Gastrocnemius medialis (tissue), 4 donors: ENCODE measurements at places on chromosomes 13 and 19. TPM values are rescaled to one million over a fixed set of nuclear protein-coding genes. Genes with fewer than 3 reads are reported as not detected.
A peak's percentile ranks its signal among the peaks of the same experiment; 100 is the strongest.

DNA sequence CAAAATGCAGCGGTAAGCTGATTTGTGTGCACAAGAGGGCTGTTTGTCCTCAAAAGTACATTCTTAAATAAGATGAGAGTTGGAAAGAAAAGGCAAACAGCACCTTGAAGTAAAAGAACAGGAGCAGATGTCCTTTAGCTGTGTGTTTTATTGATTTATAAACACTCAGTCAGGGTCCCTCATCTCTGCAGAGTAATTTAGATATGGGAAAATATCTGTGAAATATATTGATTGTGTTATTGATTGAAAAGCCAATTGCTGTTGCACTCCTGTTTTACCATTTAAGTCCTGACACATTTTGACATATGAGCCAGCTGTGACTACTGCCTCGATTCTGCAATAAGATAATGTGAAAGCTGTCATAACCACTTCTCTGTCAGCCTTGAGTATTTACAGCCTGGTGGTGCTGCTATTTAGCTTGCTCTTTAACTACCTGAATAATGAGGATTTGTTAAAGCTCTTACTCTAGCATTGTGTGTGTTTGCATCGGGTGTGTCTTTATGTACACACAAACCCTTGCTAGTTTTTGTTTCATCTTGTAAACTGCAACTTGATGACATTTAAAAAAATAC, 550.1 kb downstream of the DACH1 start:
- DNase-seq: no peak

- no peak for DNase-seq
Measured at GRCh38 chr13:32035716-32036115, 4.1 kb downstream of the FRY start.

- DNase-seq: peak; percentile 75
Measured at GRCh38 chr13:110912651-110913051, 2.2 kb downstream of the ANKRD10 start.

GRCh38 chr13:51885651-51886050, 23.9 kb downstream of the CCDC70 start:
- DNase-seq: no peak

DNA sequence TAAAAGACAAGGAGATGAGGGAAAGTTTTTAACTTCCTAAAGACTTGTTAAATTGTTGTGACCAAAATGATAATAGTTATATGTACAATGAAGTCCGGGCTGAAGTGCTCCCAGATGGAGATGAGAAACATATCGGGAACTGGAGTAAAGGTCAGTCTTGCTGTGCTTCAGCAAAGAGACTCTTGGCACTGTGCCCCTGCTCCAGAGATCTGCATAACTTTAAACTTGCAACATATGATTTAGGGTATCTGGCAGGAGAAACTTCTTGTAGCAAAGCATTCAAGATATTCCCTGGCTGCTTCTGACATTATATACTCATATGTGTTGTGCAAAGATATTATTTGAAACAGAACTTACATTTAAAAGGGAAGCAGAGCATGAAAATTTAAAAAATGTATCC, 786.6 kb upstream of the SLITRK6 start:
- no peak for DNase-seq

GRCh38 chr13:39099231-39099630, 61.0 kb downstream of the NHLRC3 start:
- no peak for DNase-seq

DNA sequence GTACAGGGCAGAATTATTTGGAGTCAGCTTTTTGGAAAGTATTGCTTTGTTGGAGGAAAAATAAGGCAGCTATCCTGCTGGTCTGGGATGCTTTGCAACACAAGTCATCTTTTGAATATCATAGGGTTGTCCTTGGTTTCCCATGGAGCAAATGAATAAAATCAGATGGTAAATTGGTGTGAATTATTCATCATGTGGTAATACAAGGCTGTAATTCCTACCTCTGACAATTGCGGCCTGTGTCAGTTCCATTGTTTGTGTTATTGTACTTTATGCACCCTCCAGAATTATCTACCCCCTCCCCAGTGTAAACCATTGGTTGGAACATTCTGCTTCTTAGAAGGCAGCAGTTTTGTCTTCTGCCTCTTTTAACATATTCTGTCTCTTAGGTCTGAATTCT, 46.2 kb downstream of the RNASEH2B start:
- no peak for DNase-seq

- no peak for DNase-seq
Measured at GRCh38 chr19:38735257-38735686, 9.0 kb downstream of the CAPN12 start.

GRCh38 chr13:61695147-61695546, 279.5 kb upstream of the PCDH20 start:
- DNase-seq: no peak

DNA sequence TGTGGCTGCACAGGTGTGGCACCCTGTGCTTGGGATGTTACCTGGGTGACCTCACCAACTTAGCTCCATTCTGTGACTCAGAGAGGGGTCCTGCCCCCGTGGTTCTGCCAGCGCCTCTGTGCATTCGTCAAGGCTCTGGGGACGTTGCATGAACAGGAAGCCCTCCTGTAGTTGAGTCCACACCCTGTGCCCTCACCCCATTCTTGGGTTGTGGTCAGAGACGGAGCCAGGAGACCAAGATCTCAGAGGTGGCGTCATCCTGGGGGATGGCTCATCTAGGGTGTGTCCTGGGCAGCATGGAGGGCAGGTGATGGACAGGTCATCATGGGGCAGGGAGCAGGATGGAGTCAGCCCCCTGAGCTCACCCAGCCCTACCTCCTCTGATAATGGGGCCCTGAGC, 2.5 kb downstream of the COX6B2 start:
- DNase-seq: no peak

- no peak for DNase-seq
Measured at GRCh38 chr13:39401756-39402155, 201.2 kb downstream of the LHFPL6 start.

DNA sequence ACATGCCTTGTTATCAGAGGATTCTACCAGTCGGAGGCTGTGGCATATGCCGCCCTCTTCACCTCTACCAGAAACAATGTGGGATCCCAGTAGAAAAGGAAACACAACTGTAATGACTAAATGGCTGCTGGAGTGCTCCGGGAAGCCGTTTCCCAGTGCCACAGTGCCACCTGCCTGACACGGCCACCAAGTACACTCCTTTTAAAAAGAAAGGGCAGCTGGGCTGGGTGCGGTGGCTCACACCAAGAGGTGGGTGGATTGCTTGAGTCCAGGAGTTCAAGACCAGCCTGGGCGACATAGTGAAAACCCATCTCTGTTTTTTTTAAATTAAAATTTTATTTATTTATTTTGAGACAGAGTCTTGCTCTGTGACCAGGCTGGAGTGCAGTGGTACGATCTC, 67.3 kb downstream of the TRPM4 start:
- DNase-seq: no peak

DNA sequence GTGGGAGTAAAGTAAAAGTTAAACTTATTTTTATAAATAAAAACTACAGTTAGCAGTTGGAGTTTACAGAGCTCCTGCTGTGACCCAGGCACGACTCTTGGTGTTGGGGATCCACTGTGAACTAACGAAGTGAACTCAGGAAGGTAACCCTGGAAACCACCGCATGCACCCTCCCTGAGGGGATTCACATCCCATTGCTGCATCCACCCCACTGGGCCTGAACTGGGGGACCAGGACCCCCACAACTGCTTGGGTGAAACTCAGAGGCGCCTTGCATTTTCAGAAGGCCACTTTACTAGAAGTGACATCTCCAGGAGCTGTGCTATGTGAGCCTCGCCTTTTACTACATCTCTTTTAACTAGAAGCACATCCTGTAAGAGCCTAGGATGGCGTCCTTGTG, 166.4 kb downstream of the TEX29 start:
- no peak for DNase-seq

- no peak for DNase-seq
Measured at GRCh38 chr19:51002089-51002532, 707 bp upstream of the KLK8 start.

DNA sequence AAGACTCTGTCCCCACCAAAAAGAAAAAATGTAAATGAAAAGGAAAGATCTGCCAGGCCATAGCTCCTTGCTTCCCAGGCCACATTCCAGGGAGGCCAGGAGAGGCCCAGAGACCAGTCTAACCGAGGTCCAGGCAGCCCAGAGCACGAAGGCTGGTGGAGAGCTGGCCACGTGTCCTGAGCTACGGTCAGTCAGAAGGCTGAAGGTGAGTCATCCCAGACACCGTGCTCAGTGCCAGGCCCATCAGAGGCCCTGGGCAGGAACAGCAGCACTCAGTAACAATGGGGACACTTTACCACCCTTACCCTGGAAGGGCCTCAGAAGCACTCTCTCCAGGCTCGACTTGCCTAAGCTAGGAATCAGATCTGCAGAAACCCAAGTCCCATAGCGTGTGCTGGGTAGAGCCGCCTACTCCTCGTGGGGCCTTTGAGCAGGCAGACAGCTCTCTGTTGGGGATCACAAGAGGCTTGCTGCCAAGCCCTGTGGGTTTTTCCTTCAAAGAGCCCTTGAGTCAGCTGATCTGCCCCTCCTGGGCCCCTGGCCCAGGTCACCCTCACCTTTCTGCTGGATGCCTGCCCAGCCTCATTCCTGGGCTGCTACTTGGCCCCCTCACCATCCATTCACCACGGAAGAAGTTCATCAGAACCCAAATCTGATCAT, 11.6 kb upstream of the DNMT1 start:
- DNase-seq: no peak

DNA sequence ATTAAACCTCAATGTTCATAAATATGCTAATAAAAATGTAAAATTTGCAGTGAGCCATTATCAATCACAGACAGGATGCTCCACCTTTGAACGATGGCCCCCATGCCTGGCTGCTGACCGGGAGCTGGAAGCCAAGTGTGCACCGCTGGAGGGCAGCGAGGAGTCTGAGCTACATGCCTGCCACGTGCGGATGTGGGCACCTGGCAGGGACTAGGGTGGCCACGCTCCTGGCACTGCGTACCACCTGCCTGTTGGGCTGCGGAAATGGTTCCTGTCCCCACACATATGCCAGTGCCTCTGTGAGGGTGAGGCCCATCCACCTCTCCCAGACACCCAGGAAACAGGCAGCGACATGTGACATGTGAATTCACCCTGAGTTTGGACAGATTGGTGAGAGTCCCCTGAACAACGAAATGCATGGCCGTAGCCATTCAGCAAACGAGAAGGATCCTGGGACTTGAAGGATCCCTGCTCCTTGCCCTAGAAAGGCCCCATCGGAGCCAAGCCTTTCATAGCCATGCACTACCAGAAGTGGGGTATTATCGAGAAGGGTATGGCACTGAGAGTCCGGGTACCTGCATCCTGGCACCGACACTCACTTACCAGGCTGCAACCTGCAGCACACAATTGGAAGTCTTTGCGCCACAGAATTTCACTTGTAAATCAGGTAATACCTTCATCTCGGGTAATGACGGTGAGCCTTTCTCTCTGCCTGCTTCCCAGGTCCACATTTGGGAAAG, 35.8 kb downstream of the TSHZ3 start:
- no peak for DNase-seq

- DNase-seq: no peak
Measured at GRCh38 chr13:36736119-36736726, 62.4 kb downstream of the SERTM1 start.

- DNase-seq: no peak
Measured at GRCh38 chr19:15640904-15641597, 354 bp downstream of the CYP4F3 start.

DNA sequence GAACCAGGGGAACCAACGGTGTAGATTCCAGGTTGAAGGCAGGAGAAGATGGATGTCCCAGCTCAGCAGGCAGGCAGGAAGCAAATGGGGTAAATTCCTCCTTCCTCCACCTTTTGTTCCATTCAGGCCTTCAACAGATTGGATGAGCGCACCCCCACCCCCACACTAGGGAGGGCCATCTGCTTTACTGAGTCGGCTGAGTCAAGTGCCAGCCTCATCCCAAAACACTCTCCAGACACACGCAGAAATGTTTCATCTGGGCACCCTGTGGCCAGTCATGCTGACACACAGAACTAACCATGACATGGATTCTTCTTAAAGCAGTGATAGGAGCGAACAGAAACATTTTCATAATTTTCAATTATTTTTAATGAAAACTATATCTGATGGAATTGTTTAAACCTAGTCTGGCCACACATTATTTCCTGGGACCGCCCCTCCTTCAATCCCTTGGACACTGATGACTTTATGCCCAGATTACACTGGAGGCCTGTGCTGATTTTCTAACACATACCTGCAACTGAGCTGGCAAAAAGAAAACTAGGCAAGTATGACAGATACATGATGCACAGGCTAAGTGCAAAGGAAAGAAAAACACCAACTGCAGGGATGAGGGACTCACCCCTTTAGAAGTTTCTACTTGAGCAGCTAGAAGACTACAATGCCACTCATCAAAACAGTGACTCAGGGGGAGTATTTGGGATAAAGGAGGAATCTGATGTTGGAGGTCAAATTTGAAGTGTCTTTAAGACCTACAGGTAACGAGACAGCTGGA, 154.2 kb downstream of the TNFRSF19 start:
- DNase-seq: no peak

GRCh38 chr13:50686551-50686950, 156.9 kb downstream of the DLEU7 start:
- DNase-seq: no peak

DNA sequence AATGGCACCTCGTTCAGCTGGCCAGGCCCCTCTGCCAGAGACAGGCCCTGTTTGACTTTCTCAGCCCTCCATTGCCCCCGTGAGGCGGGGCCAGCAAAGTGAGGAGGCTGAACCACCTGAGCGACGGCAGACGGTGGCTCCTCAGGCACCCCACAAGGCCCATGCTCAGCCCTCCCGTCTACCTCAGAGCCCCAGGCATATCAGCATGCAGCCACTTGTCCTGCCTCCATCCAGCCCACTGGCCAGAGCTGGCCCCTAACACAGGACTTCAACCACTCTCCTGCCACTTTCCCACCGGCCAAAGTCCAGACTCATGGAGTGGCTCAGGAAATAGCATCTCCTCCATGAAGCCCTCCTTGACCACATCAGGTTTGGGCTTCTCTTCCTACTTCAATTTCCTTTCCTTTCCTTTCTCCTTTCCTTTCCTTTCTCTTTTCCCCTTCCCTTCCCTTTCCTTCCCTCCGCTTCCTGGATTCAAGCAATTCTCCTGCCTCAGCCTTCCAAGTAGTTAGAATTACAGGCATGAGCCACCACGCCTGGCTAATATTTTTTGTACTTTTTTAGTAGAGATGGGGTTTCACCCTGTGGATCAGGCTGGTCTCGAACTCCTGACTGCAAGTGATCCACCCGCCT, 9.3 kb downstream of the SLC7A10 start:
- no peak for DNase-seq

- no peak for DNase-seq
Measured at GRCh38 chr19:35901055-35901644, 810 bp upstream of the NFKBID start.

DNA sequence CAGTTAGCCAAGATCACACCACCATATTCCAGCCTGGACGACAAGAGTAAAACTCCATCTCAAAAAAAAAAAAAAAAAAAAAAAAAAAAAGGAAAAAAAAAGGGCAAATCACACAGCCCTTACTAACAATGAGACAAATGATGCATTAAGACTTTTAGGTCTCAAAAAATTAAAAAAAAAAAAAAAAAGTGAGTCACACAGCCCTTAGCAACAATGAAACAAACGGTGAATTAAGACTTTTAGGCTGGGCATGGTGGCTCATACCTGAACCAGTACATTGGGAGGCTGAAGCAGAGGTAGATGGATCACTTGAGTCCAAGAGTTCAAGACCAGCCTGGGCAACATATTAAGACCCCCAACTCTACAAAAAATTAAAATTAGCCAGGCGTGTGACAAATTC, 32.4 kb upstream of the EIF3G start:
- DNase-seq: no peak

The PCP2 gene
- total RNA-seq: not detected

The DNAJC15 gene
- 6.2 TPM for total RNA-seq

The SHC2 gene
- 2.1 TPM for total RNA-seq

The TEX26 gene
- total RNA-seq: not detected

The TUBB4A gene
- 1.9 TPM for total RNA-seq

The KLK8 gene
- not detected for total RNA-seq

The PLK5 gene
- not detected for total RNA-seq

The KLK2 gene
- not detected for total RNA-seq

The NCAN gene
- total RNA-seq: not detected

The CLEC4G gene
- total RNA-seq: not detected
